Stimulated activated CD4-positive, alpha-beta T cell treated with anti-CD3 and anti-CD28 coated beads, TNF-alpha, amount 100 ng/mL, for 4 hours (primary cell): ENCODE measurements at places on chromosomes 6 and 20.

DNA sequence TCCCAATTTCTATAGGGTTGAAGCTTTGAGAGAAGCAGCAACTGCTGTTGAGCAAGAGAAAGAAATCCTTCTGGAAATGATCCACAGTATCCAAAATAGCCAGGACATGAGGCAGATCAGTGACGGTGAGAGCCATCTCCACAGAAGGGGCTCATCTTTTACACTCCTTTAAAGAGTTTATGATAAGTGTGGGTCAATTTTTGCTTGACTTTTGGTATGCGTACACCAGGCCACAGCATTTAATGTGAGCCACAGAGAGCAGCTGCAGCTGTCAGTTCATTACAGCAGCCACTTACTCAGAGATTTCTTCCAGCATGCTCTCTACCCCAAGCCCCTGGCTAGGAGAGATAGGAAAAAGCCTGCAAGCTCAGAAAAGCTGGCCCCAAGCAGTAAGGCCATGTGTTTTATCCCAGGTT lies 9.9 kb downstream of the BAG2 start:
- DNase-seq = no peak

DNA sequence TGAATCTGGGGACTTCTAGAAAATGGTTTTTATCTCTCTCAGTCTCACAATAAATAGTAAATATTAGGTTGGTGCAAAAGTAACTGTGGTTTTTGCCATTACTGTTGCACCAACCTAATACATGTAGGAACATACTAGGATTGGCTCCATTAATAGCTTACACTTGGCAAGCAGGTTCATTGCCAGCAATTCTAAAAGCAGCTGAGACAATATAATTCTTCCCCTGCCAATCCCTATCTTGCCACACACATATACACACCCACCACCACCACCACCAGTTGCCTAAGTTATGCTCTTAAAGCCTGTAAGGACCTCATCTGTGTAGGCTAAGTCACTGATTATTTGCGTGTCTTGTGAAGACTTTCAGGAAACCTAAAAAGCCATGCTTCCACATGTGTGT lies 145.1 kb downstream of the KIF16B start:
- no peak for DNase-seq

DNA sequence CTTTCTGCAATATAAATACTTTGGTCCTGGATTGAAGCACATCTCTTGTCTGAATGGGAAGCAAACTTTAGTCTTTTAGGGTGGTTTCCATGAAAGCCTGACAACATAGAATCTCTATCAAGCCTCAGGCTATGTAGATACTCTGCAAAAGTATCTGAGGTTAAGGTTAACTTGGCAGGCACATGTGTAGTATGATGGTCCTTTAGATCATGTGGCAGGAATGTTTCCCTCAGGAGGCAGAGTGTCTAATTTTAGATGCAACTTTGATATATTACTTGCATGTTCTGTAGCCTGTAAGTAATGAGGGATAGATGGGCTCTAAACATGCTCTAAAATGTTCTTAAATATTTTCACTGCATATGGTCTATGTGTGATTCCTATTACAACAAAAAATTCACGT lies 8.2 kb downstream of the MYB start:
- DNase-seq = no peak

GRCh38 chr6:100617633-100618350 lies 153.1 kb upstream of the SIM1 start:
- no peak for DNase-seq

DNA sequence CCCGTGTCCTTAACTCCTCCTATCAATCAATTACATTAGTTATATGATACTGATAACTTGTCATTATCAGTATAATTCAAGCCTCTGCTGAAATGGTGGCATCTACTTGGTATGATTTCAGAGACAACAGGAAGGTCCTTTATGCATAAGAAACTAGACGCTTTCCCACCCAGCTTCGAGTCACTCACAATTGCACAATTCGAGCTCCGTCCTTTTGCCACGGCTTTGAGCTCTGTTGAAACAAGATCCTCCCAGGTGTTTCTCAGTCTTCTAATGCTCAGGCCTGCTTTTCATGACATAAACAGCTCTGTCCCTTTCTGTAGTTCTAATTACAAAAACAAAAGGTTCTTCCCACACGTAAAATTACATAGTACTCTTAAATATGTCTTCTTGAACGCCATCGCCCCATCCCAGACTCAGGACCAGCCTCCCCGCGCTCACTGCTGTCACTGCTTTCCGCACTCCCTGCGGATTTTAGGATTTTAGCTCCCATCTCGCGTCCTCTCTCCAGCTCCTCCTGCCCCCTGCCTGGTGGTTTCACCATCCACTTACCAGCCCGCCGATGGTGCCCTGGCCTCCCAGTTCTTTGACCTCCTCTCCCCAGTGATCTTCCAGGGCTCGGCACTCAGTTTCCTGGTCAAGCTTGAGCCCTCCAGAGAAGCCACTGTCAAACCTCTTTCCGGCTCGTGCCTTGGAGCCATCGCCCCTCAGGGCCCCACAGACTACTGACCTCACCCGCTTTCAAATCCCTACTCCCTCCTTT lies 23.2 kb upstream of the PNPLA1 start:
- DNase-seq = no peak

- no peak for DNase-seq
Measured at GRCh38 chr6:99026135-99026534, 78.4 kb upstream of the FBXL4 start.

DNA sequence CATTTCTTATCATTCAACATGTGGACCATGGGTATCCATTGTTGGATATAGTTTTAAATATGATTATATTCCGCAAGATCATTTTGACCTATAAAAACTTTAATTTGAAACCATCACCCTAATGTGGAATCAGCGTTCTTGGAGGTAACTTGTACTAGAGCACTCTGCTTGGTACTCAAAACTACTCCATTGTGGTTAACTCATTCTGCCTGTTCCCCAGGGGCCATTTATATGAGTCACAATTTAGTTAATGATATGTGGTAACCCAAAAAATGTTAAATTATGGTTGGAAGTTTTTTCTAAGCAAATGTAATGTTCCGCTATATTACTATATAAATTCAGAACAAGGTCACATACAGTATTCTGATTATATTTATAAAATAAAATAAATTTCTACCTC lies 109.3 kb downstream of the TRDN start:
- DNase-seq = no peak

- no peak for DNase-seq
Measured at GRCh38 chr20:49699200-49699992, 14.3 kb downstream of the B4GALT5 start.

GRCh38 chr6:127458817-127459216 lies 372 bp downstream of the KIAA0408 start:
- DNase-seq = no peak

- DNase-seq = no peak
Measured at GRCh38 chr20:55761100-55761499, 244.2 kb downstream of the CBLN4 start.

- no peak for DNase-seq
Measured at GRCh38 chr6:96620851-96621250, 57.9 kb downstream of the FHL5 start.

- no peak for DNase-seq
Measured at GRCh38 chr6:168033791-168034190, 36.3 kb downstream of the KIF25 start.

- DNase-seq = no peak
Measured at GRCh38 chr6:110615722-110616121, 139.3 kb upstream of the SLC22A16 start.

GRCh38 chr20:3423126-3423525 lies 15.7 kb upstream of the DNAAF9 start:
- DNase-seq = no peak

DNA sequence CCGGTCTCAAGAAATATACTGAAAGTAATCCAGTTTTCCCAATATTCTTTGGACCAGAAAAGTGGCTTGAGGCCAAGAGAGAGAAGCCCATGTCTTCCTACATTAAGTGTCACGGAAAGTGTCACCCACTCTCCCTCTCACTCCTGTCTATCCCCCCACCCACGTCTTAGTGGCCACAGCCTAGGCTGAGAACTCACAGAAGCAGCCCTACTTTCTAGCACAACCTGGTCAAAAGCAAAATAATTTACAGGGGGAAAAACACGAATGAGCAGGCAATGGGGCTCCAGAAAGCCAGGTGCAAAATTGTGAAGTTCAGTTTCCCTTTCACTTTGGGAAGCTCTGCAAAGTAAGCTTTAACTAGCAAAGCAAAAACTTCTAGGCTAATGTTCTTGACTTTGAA lies 118.0 kb downstream of the OPRM1 start:
- DNase-seq = no peak

DNA sequence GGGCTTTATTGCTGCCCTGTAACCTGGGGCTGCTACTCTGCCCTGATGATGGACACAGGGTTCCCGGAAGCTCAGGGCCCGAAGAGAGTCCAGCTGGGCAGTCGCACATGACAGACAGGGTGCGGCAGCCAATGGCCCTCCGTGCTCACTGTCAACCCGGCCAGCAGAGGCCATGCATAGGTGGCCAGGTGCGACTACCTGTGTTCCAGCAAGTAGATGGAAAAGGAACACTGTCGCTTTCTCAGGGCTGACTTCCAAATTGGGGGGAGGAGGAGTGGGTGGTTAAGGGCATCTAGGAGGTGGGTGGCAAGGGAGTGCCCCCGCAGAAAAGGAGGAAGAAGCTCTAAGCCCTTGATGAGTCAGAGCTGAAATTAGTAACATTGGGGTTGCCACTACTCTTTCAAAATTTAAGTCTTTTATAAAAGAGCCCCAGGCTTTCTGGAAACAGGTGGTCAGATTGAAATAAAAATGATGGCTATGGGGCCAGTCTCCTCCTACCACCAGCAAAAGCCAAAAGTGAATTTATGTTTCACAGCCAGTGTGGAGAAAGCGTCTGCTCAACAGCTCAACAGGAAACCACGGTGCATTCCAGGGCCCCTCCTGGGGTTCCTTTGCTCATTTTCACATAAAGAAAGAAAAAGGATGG lies 2.3 kb upstream of the RAMACL start:
- DNase-seq = no peak

DNA sequence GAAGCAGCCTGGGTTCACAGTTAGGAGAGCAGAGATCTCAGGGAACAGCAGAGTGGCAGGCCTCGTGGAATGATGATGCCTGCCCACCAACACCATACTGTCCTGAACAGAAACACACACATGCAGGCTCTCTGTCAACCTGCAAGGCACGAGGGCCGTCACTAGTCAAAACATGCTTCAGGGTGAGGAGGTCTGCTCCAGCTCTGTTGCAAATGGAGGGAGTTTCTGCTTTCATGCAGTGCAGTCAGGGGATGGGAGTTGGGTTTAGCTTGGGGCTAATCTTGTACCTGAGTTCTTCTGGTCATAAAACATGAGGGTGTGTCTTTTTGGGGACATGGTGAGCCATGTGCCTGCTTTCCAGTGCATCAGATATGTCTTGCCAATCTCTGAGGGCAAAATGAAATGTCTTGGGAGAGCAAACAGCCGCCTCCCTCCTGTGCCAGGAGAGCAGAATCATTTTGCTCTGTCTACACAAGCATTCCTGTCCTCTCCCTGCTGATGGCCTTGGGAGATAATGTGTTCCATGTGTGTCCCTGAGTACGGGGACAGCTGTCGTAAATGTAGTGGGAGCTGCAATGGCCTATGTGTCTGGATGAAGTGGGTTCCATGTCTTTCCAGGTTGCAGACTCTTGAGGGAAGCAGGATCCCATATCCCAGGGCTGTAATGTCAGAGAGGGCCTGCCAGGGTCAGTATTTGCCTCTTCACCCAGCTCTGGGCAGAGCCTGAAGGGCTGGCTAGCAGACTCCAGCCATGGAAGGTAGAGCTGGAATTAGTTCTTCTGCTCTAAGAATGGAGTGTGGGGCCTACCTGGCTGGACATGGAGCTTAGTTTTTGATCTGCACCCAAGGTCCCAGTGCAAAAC lies 40.6 kb downstream of the MAFB start:
- no peak for DNase-seq

DNA sequence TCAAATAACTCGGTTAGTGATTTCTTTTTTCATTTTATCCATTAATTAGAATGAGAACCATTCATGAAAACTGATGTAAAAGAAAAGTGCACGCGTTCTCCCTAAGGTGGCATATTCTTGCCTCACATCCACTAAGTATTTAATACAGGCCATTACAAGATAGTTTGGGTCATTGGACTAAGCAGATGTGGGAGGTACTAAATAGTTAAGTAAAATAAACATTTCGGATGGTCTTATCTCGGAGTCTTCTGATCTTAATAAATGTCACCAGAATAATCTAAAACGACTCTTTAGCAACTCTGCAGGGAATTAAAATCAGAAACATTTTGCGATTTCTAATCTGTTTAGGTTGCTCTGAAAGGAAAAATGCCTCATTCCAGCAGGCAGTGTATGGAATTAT lies 78.7 kb downstream of the RFX6 start:
- DNase-seq = no peak

- no peak for DNase-seq
Measured at GRCh38 chr20:420166-420620, 12.1 kb downstream of the RBCK1 start.

DNA sequence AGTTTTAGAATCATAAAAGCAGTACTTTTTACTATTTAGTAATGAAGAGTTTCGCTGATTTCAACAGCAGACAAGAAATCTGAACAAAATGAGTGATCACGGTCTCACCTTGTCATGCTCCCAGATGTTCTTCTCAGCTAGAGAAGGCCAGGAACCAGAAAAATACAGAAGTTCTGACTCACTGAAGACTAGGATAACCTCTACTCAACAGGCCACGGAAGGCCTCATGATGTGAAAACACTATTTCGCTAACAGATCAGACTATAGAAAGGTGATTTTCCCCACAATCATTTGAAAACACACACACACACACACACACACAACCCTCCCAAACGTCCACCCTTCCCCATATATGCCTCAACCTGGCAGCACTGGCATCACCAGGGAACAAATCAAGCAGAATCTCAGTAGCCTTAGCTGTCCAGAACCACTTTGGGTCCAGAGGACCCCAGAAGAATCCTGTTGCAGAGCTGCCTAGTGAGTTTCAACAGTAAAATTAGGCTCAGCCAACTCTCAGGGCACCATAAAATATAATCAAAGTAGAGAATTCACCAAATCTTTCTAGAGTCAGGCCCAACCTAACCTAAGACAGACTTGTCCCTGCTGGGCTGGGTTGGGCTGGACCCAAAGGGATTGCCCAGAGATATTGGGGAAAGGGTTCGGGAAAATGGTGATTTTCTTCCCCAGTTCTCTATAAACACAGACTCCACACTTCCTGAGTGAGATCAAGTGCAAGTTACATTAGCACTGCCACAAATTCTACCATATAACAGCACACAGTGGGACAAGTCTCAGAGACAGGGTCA lies 7.9 kb downstream of the EXOC2 start:
- DNase-seq = no peak
